ENCODE measurements at places on chromosomes 3 and 15. TPM values are rescaled to one million over a fixed set of nuclear protein-coding genes. Genes with fewer than 3 reads are reported as not detected.

GRCh38 chr3:4877173-4877787 is 102.0 kb upstream of the BHLHE40 start:
- H3K27ac ChIP-seq: no peak overlapping the region
- no peak for DNase-seq
- H3K36me3 ChIP-seq: no peaks in the 10 kb centered on the region
- H3K4me1 ChIP-seq: no peaks in the 10 kb centered on the region
- no peaks in the 10 kb centered on the region for H3K27me3 ChIP-seq

The LRRC2 gene
- total RNA-seq: not detected

The LSMEM2 gene
- total RNA-seq: not detected

The HOMER2 gene
- 21.0 TPM for total RNA-seq
